ENCODE measurements at places on chromosomes 6 and 20. TPM values are rescaled to one million over a fixed set of nuclear protein-coding genes. Genes with fewer than 3 reads are reported as not detected.
A peak's percentile ranks its signal among the peaks of the same experiment; 100 is the strongest.

GRCh38 chr6:167907837-167908681 is 81.3 kb downstream of the AFDN start:
- peak; percentile 48 for ATAC-seq

GRCh38 chr6:83597511-83597910 is 85.2 kb downstream of the PRSS35 start:
- ATAC-seq = no peak

DNA sequence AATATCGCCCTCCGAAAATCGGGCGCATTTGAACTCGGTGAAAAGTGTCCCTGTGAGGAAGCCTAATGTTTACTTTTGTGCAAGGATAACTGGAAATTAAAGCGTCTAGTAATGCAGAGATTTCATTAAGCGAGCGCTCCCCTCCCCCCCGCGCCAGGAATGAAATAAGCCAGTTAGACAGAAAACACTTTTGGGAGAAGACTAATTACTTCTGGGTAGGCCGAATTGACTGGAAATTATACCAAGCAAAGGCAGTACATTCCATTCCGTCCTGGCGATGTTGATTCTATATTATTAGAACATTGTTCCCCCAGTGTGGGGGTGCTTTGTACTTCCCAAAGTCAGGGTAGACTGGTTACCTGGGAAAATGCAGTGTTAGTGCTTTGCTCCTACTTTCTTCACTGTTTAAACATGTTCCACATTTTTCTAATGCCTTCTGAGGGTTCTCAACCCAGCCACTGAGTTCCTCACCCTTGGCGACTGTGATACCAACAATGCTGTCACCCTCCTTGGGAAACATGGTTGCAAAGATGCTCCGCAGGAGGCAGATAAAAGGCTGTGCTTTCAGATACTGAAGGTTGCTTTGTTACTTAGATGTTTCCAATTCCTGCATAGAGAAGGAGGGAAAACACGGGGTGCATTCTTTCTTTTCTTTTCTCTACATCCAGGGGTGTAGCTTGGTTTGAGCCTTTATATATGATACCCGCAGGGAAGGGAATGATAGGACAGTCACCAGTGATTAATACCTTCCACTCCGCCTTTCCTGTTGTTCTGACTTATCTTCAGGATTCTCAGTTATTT is 2.6 kb downstream of the GJA1 start:
- peak; percentile 75 for ATAC-seq

DNA sequence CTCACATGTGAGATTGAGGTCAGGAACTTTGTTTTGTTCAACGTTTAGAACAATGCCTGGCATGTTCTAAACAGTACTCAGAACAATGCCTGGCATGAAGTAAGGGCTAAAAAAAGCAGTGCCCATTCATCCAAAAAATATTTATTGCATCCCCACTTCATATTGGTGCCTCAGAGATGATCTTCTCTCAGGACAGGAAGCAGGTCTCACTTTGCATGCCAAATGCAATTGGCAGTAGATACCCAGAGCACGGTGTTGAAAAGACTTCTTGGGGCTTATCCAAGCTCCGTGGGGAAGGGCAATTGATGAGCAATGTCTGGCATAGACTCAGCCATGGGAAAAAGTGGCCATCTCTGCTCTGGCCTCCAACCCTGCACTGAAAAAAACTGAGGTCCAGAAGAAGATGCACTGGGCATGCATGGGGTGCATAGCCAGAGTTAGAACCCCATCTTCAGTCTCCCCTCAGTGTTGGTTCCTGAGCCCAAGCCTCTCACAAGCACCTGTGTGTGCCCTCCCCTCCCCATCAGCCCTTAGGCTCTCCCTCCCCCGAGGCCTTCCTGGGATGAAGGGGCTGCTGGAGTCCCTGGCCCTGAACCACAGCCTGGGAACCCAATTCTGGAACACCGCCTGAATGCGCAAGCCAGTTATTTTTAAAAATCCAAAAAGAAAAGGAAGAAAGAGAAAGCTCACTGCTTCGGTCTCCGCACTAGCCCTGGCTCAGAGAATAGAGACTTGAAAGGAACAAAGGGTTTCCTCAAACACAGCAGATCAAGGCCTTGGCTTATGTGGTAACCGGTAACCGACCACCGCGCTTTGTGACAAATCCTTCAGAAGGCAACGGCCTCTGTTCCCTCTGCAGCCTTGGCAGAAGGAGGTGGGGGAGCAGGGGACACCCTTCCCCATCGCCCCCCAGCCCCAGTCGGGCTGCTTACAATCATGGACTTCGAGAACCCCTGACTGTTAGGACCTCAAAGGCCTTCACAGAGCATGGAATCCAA is 78.5 kb upstream of the SIRPA start:
- no peak for ATAC-seq

DNA sequence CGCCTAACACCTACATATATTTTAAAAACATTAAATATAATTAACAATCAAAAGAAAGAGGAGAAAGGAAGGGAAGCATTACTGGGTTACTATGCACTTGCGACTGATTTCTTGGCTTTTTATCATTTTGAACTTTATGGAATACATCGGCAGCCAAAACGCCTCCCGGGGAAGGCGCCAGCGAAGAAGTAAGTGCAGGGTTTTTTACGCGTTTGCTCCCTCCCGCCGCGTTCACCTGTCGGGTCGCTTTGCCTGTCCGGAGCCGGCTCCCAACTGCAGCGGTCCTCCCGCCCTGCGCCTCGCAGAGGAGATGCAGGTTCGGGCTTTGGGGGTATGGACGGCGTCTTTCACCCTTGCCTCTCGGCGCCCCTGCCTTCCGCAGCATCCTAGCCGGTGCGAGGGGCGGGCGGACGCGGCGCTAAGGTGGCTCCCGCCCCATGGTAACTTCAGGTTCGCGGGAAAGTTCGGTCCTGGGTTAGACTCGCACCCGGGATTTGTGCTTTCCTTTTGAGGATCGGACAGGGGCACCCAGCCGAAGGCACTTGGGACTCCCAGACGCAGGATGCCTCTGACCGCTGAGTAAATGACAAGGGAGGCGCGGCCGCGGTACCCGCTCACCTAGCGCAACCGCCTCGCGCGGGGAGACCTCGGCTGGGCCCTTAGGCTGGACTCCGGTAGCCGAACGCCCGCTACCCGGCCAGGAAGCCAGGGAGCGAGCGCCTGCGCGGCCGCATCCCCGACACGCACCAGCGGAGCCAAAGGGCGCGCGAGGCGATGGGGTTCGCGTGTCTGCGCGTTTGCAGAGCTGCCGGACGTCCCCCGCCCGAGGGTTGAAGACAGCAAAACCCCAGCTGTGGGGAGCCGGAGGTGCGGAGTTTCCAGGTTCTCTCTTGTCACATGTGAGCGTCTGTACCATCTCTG is 891 bp downstream of the RSPO3 start:
- ATAC-seq = peak; percentile 14

Gene MAP7
- total RNA-seq = 34.2 TPM

Gene FNDC11
- total RNA-seq = 2.9 TPM

Gene MOXD1
- total RNA-seq = 31.6 TPM

Gene PPP1R18
- 44.3 TPM for total RNA-seq
